ENCODE measurements at places on chromosomes 6 and 20.

DNA sequence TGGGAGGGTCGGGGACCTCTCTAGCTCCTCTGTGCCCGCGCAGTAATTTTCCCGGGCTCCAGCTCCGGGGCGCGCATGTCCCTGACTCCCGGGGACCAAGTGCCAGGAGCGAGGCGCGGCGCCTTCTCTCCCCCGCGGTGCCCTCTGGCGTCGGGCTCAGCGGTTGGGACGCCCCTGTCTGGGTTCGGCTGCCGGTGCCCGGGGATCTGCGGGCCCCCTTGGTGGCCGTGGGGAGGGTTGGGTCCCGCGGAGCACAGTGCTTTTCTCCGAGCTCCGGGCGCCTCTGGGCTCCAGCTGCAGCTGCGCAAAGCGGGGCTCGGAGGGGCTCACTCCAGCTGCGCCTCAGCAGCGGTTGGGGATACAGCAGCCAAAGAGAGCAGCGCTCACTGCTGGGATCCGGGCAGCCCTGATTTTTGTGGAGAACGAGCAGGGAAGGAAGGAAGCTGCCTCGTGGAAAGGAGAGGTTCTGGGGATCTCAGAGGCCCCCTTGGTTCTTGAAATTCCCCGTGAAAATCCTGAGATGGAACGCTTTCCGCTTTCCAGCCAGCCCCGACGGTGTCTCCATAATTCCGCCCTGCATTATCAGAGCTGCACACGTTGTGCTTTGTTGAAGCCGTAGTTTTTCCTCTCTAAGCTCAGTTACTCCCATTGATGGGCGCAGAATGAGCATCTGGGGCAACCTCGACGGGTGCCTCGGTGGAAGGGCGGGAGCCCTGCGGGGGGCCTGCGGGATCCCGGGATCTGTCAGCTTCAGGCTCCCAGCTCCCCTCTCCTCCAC lies 861 bp downstream of the PPP1R14C start:
- DNase-seq: no peak

- peak; percentile 76 for DNase-seq
Measured at GRCh38 chr6:89412071-89413005, at the start of gene RRAGD. RRAGD (minus strand) TSS chr6:89412273; CDS start chr6:89411993, 280 bp downstream.

DNA sequence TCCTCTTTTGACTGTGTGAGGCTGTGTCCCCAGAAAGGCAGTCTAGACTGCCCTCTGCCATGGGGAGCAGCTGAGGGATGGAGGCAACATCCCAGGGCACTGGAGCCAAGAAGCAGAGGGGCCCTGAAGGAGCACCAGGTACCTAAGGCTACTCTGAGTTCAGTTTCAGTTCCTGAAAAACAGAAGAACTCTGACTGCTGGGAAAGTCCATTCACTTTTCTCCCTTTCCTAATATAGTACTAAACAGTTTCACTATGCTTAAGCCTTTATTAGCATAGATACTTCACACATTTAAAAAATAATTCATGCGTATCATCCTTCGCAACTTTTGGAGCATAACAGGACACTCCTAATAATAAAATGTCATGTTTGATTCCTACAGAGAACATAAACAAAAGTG lies 130.0 kb downstream of the FOXC1 start:
- DNase-seq: no peak

DNA sequence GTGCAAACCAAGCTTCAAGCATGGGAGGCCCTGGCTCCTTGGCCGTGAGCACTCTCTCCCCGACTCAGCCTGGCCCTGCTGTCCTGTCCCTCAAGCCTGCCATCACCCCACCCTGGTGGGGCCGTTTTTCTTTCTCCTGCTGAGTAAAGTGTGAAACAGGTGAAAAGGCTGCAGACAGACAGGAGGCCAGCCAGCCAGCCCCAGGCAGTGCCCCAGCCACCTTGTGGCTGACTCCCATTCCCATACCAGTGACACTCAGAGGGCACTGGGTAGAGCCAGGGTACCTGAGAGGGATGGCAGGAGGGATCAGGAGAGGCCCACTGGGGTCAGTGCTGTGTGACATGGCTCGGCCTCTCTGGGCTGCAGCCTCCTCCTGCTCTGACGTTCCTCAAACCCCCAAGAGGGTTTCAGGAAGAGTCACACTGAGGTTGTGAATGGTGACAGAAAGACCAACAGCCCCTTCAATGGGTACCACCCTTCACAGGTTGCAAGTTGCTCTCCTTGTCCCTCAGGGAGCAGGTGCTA lies 35.9 kb upstream of the BPIFA2 start:
- no peak for DNase-seq

DNA sequence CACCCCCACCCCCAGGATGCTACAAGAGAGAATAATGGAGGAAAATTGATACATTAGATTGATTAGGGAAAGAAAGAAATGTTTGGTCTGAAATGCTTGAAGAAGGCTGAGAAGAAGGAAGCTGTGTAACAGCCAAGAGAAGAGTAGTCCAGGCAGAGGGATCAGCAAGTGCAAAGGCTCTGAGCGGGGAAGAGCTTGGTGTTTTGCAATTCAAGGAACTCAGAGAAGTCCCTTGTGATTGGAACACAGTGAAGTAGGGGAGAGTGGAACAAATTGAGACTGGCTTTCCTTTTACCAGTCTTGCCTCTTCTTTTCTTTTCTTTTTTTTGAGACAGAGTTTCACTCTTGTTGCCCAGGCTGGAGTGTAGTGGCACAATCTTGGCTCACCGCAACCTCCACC lies 76.6 kb upstream of the CHD6 start:
- no peak for DNase-seq

GRCh38 chr20:3473944-3474343 lies 3.1 kb downstream of the ATRN start:
- no peak for DNase-seq

DNA sequence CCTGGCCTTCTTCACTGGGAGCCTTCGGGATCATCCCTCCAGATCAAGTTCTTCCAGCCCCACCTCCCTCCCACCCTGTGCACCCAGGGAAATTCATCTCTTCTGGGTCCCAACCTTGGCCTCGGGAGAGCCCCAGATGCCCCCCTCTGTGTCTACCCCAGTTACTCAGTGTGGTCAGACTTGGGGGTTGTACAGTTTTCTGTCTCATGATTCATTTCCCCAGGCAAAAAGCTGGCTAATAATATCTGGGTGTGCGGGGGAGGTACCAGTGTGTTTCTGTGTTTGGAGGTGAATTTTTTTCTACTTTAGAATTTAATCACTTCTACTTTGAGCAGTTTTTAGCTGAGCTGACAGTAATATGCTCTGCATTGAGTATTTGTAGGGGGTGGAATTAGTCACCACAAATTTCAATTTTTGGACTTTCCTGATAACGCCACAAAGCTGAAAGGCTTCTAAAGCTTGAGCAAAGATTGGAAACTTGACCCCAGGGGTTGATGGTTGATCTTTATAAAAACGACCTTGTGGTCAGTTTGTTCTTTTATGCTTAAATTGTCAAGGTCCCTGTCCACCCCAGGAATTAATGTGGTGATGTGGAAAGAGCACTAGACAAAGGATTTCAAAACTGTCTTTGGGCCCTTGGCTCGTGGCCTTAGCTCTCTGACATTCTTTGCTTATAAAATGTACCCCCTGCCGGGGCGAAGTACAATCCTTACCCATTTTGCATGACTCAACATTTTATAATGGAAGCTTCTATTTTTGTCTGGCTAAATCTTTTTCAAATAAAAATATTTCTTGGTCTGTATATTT lies 284.7 kb upstream of the TAB2 start:
- DNase-seq: no peak

DNA sequence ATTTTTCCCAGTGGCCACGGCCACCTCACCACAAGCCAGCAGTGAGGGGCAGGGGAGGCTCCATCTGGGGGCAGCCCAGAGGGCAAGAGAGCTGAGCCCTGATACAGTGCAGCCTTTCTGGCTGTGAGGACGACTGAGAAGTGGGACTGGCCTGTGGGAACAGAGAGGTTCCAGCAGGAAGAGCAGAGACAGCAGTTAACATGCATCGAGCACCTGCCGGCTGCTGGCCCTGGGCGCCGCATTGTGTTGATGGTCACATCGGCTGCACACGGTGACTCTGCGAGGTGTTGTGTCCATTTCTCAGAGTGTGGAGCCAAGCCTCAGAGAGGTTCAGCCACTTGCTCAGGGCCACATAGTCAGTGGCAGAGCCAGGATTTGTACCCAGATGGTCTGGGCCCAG lies 9.8 kb downstream of the FOXS1 start:
- no peak for DNase-seq

GRCh38 chr20:5776077-5776476 lies 25.9 kb downstream of the SHLD1 start:
- no peak for DNase-seq

DNA sequence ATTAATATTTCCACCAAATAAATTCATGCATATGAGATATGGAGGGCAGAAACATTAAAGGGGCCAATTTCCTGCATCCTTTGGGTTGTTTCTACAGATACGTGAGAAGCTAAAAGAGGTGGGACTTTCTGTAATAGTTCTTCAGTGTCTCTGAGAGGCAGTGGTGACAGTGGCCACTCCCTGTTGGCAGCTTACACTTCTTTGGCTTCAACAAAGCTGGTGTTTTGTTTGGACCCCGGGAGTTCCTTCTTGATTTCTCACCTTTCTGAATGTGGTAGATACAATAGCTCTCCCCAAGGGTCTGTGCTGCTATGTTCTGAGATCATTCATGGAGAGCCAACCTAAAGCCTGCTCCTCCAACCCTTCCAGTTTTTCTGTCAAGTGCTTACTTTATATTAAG lies 7.8 kb downstream of the PLCB1 start:
- DNase-seq: no peak

GRCh38 chr20:50558483-50558925 lies 48.3 kb downstream of the PTPN1 start:
- DNase-seq: no peak

- DNase-seq: no peak
Measured at GRCh38 chr6:115545672-115545986, 515.1 kb downstream of the FRK start.

DNA sequence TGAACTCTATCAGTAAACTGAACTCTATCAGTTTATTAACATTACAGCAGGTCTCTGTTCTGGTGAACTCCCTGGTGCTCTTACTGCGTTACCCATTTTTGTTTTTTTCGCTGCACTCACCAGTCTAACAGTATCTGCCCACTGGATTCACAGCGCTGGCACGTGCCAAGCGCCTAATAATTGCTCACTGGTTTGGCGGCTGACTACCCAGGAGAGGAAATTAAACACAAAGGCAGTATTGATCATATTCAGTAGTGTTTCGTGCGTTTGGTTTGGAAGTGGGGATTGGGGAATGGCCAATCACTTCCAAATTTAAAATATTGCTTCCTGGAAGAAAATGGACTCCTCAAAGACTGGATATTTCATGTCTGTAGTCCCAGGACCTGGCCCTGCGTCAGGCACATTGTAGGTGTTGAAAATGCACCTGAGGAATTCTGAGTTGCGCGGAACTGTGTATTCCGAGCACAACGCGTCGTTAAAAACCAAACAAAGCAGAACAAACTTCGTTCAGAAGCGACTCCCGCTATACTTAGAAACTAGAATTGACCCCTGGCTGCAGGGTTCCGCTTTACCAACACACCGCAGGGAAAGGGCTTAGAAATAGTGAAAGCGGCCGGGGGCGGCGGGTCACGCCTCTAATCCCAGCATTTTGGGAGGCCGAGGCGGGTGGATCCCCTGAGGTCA lies 1.1 kb upstream of the RPS12 start:
- DNase-seq: peak; percentile 9

DNA sequence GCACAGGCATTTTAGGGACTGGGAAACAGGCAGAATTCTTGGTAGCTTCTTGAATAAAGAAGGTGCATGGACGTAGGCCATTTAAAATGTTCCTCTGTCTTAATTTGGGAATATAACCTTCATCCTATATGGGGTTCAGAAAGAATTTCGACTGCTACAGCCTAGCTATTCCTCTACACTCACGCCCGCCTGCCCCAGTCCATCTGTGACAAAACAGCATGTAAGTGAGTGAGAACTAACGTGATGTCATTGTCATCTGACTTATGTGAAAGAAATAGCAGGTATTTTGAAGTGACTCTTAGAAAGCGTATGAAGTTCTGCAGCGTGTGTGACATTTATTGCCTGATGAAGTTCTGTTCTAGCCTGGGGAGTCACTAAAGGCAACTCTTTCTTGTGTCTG lies 52.2 kb upstream of the SLC22A1 start:
- no peak for DNase-seq

DNA sequence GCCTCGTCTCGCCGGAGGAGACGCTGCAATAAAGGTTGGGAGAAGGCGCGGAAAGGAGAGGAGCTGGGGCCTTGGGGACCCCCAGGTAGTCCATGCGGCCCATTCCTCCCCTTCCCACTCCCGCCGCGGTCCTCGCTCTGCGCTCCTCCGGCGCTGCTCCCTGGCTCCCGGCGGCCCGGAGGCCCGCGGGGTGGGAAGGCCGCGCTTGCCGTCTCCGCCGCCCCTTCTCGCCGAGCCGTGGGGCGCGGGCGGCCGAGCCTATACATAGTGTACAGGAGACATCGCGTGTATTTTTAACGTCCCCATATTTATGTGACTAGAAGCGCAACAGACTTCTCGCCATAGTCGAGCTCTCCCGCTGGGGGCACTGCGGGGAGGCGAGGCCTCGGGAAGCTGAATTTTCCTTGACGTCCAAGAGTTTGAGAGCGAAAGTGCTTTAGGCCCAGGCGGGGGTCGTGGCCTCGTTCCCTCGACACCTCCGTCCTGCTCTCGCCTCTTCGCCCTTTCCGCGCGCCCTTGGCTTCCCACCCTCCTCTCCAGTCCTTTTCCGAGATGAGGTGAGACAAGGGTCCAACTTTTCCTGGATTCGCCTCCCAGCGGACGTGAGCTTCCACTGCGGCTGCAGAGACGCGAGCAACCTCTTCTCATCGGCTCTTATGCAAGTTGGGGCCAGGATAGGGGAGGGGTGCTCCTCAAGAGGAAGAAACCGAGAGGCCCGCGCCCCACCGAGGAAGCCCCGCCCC lies 29.0 kb downstream of the SLC12A5 start:
- DNase-seq: no peak

- no peak for DNase-seq
Measured at GRCh38 chr20:53748821-53749421, 155.3 kb upstream of the ZNF217 start.

GRCh38 chr20:58864346-58864745 lies 11.8 kb downstream of the GNAS start:
- no peak for DNase-seq

- no peak for DNase-seq
Measured at GRCh38 chr6:102793752-102794151, 1400.2 kb downstream of the GRIK2 start.

DNA sequence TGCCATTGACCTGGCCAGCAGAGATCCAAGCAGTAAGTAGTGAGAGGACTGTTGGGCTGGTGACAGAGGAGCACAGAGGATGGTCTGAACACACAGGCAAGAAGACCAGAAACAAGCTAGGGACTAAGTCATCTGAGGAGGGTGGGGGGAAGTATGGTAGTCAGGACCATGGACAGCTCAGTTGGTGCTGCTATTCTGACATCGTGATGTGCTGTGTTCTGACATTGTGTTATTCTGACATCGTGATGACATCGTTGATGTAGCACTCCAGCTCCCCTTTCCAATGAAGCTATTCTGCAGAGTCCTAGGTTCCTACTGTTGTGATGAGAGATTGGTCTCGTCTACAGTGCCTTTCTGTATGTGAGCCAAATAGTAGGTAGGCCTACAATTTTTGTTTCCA lies 28.7 kb downstream of the CFAP206 start:
- DNase-seq: no peak

GRCh38 chr6:151043944-151044343 lies 178.4 kb downstream of the MTHFD1L start:
- no peak for DNase-seq

All from NCI-H2029 (cell line).